ENCODE measurements at places on chromosomes 2 and 18.
A peak's percentile ranks its signal among the peaks of the same experiment; 100 is the strongest.

GRCh38 chr2:147937744-147938349 lies 82.7 kb downstream of the ORC4 start:
- peak; percentile 51 for DNase-seq

GRCh38 chr2:197168705-197169104 lies 141.9 kb downstream of the ANKRD44 start:
- peak; percentile 69 for DNase-seq

- no peak for DNase-seq
These were observed 42.5 kb downstream of the DOCK10 start for GRCh38 chr2:224999754-225000153.

DNA sequence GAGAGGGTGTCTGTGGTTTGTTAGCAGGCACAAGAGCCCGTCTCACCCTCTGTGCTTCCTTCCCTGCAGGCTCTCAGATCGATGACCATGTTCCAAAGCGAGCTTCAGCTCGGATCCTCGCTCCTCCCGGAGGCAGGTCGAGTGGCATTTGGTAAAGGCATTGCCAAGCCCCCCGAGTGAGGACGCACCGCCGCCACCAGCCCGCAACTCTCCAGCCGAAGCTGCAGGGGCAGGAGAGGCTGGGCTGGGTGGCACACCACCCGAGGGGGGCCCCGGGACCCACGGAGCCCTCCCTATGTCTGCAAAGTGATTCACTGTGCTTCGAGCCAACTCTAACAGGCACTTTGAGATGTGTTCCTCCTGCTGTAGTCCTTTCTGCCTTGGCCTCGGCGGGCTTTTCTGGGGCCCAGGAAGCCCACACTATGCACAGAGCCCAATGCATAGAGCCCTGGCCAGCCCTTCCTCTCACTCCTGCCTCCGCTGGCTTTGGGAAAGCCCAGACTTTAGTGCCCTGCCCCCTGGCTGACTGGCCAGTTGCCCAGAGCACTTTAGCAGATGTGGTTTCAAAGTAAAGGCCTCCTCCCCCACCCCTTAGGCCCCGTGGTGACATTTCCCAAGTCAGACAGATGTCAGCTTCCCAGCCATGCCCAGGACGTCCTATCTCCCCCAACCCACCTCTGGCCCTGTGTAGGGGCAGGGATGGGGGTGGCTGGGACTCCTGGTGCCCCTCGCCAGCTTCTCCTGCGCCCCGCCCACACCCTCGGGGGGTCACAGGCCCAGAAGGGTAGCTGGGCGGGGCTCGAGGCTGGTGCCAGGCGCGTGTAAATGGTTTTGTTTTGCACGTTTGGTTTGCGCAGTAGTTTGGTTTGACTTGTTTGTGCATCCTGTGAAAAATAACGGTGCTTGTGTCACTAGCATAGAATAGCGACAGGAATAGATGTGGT lies 23.3 kb upstream of the MAPRE3 start:
- peak; percentile 61 for DNase-seq

GRCh38 chr2:211157856-211158463 lies 601.6 kb downstream of the CPS1 start:
- peak; percentile 79 for DNase-seq

- no peak for DNase-seq
These were observed 164.2 kb upstream of the TMEM200C start for GRCh38 chr18:6059551-6059950.

DNA sequence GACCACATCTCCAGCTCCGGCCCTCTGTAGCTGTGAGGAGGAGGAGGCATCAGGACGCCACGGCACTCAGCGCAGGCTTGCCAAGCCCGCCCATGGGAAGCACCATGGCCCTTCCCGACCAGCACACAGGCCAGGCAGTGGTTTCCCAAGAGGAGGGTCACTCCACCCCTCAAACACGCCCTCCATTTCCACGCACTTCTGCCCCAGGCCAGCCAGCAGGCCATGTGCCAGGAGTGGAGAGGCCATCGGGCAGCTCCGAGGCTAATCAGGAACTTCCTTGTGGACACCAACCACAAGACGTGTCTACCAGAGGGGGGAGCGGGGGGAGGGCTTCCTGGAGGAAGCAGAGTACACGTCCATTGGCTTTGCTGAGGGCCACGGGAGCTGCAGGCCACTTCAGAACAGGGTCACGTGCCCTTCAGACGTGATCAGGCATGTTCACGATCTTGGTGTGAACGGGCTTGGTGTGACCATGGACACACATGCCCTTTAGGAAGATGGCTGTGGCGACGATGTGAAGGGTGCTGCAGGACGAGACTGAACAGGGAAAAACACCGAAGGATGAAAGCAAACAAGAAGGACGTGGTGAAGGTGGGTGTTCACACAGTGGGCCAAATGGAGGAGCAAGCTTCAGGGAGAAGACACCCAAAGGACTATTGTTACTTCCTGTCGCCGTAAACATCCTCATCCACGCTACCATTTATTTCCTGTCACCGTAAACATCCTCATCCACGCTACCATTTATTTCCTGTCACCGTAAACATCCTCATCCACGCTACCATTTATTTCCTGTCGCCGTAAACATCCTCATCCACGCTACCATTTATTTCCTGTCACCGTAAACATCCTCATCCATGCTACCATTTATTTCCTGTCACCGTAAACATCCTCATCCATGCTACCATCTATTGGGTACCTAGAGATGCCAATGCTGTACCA lies 6.5 kb upstream of the MTERF4 start:
- no peak for DNase-seq

- DNase-seq = peak; percentile 45
These were observed at the start of gene SEMA4C for GRCh38 chr2:96869822-96870625. SEMA4C (minus strand) TSS chr2:96870080; CDS start chr2:96867886, 2,194 bp downstream.

All from ACHN (cell line).